Uterus (tissue), 4 donors: ENCODE measurements at places on chromosomes 5 and 9. TPM values are rescaled to one million over a fixed set of nuclear protein-coding genes. Genes with fewer than 3 reads are reported as not detected.
A peak's percentile ranks its signal among the peaks of the same experiment; 100 is the strongest.

The TOR4A gene
- 11.8 TPM for total RNA-seq

DNA sequence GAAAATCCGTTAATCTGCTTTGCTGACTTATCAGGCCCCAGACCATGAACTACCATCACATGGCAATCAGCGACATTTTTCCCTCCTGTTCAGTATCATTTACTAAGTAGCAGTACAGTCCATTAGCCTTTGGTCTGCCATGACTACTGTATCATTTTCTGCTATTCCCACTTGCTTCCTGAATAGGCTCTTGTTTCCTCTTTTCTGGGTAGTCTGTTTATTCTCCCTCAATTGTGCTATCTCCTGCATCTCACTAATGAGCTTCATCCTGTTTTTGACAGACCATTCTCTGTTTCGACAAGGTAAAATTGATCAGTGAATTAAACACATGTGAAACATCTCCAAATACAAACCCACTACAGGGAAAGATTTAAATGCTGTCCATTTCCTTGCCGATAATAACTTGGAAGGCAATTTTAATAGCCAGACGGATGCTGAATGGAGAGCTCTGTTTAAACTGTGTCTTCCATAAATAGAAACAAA, 263.5 kb upstream of the ANKRD55 start:
- no peak overlapping the region for H3K27ac ChIP-seq
- H3K36me3 ChIP-seq: no peaks in the 10 kb centered on the region
- no peaks in the 10 kb centered on the region for H3K4me1 ChIP-seq
- DNase-seq: no peak

The PDE6A gene
- total RNA-seq: not detected

DNA sequence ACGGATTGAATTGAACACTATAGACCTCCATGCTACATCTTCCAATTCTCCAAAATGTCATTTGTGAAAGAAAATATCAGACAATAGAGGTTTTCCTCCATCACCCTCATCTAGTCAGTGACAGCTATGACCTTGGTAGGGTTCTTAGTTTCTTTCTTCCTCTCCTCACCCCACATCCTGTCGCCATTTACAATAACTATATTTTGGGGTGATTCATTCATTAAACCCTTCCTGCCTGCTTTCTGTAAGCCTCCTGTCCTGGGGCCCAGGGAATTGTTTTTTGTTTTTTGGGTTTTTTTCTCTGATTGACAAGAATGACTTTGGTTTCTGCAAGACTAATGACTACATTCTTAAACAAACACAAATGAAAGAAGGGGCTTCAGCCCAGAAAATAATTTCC, 82.6 kb downstream of the PRELID2 start:
- no peak overlapping the region for H3K4me3 ChIP-seq
- no peaks in the 10 kb centered on the region for H3K36me3 ChIP-seq
- H3K27ac ChIP-seq: no peak overlapping the region
- no peaks in the 10 kb centered on the region for H3K4me1 ChIP-seq
- DNase-seq: no peak

DNA sequence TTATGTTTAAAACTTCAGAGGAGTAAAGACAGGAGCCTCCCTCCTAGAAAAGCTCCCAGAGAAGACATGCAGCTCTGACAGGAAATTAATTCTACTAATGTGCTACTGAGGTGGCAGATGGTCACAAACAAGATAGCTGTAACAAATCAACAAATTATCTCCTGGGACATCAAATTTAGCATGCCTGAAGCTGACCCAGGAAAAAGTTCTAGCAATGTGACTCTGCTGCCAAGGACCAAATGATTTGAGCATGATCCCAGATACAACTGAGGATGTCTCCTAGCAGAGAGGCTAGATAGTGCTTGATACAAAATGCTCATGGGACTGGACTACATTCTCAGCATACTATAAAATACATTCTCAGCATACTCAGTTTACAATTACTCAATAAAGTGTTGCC, 413.5 kb upstream of the SMC2 start:
- H3K4me1 ChIP-seq: no peaks in the 10 kb centered on the region
- H3K27me3 ChIP-seq: no peaks in the 10 kb centered on the region
- H3K27ac ChIP-seq: no peak overlapping the region
- H3K36me3 ChIP-seq: no peaks in the 10 kb centered on the region

GRCh38 chr9:129811967-129812363, 9.0 kb downstream of the TOR1B start:
- H3K4me3 ChIP-seq: no peak overlapping the region
- no peaks in the 10 kb centered on the region for H3K36me3 ChIP-seq
- no peaks in the 10 kb centered on the region for H3K4me1 ChIP-seq
- no peak overlapping the region for H3K27ac ChIP-seq
- no peaks in the 10 kb centered on the region for H3K27me3 ChIP-seq

DNA sequence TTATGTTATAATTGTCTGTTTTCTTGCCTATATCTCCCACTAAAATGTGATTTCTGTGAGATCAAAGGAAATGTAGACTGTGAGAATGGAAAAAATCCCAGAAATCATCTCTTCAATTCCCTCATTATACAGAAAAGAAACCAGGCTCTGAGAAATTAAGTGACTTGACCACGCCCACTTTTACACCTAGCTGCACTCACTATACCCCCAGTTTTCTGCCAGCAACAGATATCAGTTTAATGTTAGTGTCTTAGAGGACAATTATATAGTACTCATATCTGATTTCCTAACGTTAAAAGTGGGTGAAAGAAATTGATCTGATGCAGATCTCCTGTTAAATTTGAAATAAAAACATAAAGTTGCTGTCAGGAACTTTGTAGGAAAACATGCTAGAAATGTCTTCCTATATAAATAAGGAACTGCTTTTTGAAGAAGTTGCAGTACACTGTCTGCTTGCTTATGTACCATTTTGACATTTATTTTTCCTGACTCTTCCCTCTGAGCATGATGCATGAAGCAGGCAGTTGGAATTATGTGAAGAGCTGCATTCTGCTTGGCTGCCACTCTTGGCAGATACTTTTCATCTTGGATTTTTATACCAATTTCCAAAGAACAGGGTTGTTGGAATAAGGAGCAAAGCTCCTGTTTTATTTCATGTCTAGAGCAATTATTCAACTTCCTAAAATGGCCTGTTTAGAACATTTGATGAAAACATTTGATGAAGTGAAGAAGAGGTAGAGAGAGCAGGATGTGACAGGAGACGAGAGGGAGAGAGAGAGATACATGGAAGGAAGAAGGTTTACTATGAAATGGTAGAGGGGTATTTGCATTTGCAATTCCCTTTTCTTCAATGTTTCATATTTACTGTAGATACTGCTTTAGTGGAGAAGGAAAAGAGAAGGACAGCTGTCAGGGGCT, 57.3 kb upstream of the RICTOR start:
- H3K4me3 ChIP-seq: no peak overlapping the region
- no peak for DNase-seq
- no peaks in the 10 kb centered on the region for H3K4me1 ChIP-seq
- H3K36me3 ChIP-seq: no peaks in the 10 kb centered on the region

- no peaks in the 10 kb centered on the region for H3K27me3 ChIP-seq
- DNase-seq: no peak
- peaks cover 17% of the 10 kb centered on the region for H3K4me1 ChIP-seq
- no peak overlapping the region for H3K4me3 ChIP-seq
- H3K27ac ChIP-seq: peak overlapping the region; percentile 98
- no peaks in the 10 kb centered on the region for H3K36me3 ChIP-seq
Observed at GRCh38 chr5:177493795-177494345, 3.5 kb downstream of the PDLIM7 start.

The GHR gene
- total RNA-seq: 1.8 TPM

GRCh38 chr5:141685591-141685990, 3.6 kb upstream of the ARAP3 start:
- no peaks in the 10 kb centered on the region for H3K27me3 ChIP-seq
- no peaks in the 10 kb centered on the region for H3K36me3 ChIP-seq
- no peak overlapping the region for H3K27ac ChIP-seq
- H3K4me3 ChIP-seq: no peak overlapping the region
- DNase-seq: no peak
- H3K4me1 ChIP-seq: no peaks in the 10 kb centered on the region

GRCh38 chr9:106769331-106769730, 93.6 kb upstream of the ZNF462 start:
- no peak overlapping the region for H3K4me3 ChIP-seq
- no peak overlapping the region for H3K27ac ChIP-seq
- no peaks in the 10 kb centered on the region for H3K27me3 ChIP-seq
- no peak for DNase-seq

GRCh38 chr9:107906074-107906473, 416.5 kb upstream of the KLF4 start:
- no peak for DNase-seq
- no peaks in the 10 kb centered on the region for H3K36me3 ChIP-seq
- H3K27ac ChIP-seq: no peak overlapping the region
- no peaks in the 10 kb centered on the region for H3K27me3 ChIP-seq
- H3K4me1 ChIP-seq: no peaks in the 10 kb centered on the region

The SHOC1 gene
- total RNA-seq: 0.28 TPM

The ZNF658 gene
- total RNA-seq: 27.8 TPM

DNA sequence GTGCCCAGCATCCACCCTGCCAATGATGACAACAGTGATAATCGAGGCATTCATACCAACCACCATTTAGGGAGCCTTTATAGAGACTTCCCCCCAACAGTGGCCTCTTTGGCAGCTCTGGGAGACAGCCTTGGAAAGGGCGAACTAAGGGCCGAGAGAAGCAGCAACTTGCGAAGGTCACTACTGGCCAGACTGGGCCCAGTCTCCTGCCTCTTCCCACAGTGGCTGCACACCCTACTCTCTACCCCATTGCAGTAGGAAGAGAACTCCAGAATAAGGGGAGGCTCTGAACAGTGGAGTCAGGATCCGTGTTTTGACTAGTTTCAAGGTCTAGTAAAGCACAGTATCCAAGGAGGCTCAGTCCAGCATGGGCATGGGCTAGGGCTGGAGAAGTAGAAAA, 5.3 kb downstream of the LHX6 start:
- H3K27ac ChIP-seq: no peak overlapping the region
- H3K27me3 ChIP-seq: peaks cover 75% of the 10 kb centered on the region
- H3K4me3 ChIP-seq: no peak overlapping the region
- H3K36me3 ChIP-seq: no peaks in the 10 kb centered on the region
- DNase-seq: no peak

GRCh38 chr5:1330847-1331831, 13.8 kb downstream of the CLPTM1L start:
- H3K36me3 ChIP-seq: no peaks in the 10 kb centered on the region
- no peak for DNase-seq
- H3K4me3 ChIP-seq: no peak overlapping the region
- no peaks in the 10 kb centered on the region for H3K27me3 ChIP-seq
- H3K27ac ChIP-seq: no peak overlapping the region

DNA sequence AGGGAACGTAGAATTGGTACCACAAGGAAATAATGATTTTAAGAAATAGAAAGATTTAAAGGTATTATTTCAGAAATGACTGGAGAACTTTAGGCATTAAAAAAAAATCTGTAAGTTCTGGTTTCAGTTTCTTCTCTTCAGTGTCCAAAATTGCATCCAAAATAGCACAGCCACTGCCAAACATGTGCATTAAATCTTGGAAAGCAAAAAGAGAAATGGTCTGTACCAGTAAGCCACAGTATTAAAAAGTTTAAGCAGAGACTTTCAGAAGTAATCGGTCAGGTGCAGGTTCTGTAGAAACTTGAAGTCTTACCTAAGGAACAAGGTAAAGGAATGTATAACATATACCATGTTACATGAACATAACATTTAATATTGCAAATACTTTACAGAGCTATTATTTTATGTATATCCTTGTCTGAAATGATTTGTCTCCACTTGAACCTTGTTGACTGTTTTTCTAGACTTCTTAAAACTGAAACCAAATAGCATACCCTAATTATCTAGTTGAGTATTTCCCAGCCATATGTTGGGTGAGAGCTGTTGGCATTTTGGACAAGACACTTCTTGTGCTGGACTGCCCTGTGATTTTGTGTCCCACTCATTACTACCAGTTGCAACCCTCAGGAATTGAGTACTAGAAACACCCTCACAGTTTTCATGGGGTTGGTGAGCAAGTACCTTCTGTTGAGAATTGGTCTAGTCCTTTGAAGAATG, 32.1 kb downstream of the NIPBL start:
- no peaks in the 10 kb centered on the region for H3K36me3 ChIP-seq
- H3K4me1 ChIP-seq: peaks cover 9% of the 10 kb centered on the region
- no peak overlapping the region for H3K27ac ChIP-seq
- H3K27me3 ChIP-seq: no peaks in the 10 kb centered on the region
- H3K4me3 ChIP-seq: no peak overlapping the region
- no peak for DNase-seq

DNA sequence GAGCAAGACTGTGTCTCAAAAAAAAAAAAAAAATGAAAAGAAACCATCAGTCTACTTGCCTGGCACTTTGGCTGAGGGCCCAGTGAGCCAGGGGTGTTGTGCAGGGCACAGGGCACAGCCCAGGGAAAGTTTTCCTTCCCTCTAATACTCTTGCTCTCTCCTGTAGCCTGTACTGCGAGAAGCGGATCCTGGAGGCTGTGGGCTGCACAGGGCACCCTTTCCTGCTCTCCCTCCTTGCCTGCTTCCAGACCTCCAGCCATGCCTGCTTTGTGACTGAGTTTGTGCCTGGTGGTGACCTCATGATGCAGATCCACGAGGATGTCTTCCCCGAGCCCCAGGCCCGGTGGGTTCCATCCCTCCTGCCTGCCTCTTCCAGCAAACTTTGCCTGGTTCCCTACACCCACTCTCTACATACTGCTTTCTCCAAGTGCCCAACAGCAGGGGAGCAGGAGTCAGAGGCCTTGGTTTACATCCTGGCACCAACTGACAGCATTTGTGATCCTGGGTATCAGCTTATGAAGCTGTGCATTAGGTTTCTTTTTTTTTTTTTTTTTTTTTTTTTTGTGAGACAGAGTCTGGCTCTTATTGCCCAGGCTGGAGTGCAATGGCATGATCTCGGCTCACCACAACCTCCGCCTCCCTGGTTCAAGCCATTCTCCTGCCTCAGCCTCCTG, 7.2 kb downstream of the ZDHHC12 start:
- H3K36me3 ChIP-seq: no peaks in the 10 kb centered on the region
- no peaks in the 10 kb centered on the region for H3K4me1 ChIP-seq

The CARTPT gene
- total RNA-seq: not detected

GRCh38 chr5:108059334-108059733, 322.6 kb downstream of the FBXL17 start:
- H3K27me3 ChIP-seq: no peaks in the 10 kb centered on the region
- DNase-seq: no peak
- H3K36me3 ChIP-seq: peaks cover 3% of the 10 kb centered on the region

DNA sequence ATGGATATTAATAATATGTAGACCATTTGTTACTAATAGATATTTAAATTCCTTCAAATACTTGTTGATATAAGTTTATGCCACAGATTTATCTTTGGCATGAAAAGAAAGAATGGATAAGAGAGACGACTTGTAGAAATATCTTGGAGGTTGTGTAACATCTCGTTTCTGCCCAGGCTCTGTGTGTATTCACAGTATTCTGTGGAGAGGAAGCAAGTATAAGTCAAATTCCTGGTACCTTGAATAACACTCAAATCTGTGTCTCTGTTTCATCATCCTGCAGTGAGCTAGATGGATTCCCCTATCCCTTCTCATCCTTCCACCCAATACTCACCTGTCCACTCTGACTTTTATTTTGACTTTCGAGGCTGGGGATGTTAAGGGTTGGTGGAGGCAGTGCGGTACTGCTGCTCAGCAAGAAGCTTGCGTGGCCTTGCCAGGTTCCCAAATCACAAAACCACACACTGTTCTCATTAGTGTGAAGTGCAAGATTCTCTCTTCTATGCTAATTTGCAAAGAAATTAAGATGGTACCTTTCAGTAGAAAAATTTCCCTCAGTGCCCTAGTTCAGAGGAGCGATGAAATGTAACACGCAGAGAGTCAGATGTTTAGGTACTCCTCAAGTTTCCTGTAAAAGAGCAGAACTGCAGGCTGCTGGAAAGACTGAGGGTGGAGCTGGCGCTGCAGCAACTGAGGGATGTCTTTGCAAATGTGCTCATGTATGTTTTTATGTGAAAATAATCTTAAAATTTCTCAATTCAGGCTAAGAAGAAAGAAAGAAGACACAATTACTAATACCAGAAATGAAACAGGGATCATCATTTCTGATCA, 42.6 kb upstream of the ANKRD18A start:
- H3K36me3 ChIP-seq: no peaks in the 10 kb centered on the region
- no peak overlapping the region for H3K27ac ChIP-seq
- no peaks in the 10 kb centered on the region for H3K27me3 ChIP-seq
- no peaks in the 10 kb centered on the region for H3K4me1 ChIP-seq
- DNase-seq: no peak
